ENCODE measurements at places on chromosomes 11 and 22. TPM values are rescaled to one million over a fixed set of nuclear protein-coding genes. Genes with fewer than 3 reads are reported as not detected.
A peak's percentile ranks its signal among the peaks of the same experiment; 100 is the strongest.

Gene UBQLNL
- not detected for total RNA-seq

Gene ADM
- 56.4 TPM for total RNA-seq

Gene IL17REL
- total RNA-seq, result not detected

Gene TMEM121B
- total RNA-seq, result not detected

Gene OR6T1
- total RNA-seq, result not detected

Gene GPHA2
- not detected for total RNA-seq

Gene MUC6
- total RNA-seq, result not detected

Gene GDPD4
- total RNA-seq, result not detected

Gene MMP27
- not detected for total RNA-seq

DNA sequence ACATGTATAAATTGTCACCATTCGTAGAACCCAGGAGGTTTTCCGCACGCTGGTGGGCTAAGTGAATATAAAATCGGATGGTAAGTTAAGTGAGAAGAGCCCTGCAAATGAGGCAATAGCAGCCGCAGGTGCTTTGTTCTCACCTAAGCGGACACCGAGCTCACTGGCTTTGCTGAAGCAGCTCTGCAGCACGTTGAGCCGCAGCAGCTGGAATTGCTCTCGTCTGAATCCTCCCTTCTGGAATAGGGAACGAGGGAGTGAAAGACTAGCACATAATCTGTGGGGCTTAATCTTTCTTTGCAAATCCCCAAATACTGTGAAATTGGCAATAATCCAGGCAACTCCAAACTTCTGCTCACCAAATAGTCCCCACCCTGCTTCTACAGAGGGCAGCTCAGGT is 488.1 kb downstream of the NTM start:
- DNase-seq, result no peak

GRCh38 chr22:40607506-40607905 is 29.0 kb downstream of the MRTFA start:
- no peak for DNase-seq

DNA sequence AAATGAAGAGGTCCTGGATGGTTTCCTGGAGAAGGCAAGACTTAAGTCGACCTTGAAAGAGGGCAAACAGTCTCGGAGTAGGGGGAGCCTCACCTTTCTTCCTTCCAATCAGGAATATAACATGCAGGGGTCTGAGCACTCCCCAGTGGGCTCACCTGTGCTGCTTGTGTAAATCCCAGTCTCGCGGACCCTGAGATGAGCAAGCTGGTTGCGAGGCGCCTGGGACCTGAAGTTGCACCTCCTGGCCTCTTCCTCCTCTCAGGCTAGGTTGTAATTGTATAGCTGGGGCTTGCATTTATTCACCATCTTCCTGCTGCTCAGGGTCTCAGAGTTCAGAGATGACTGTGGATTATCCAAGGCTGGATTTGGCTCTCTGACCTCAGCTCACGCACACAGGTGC is 7.5 kb upstream of the WBP2NL start:
- DNase-seq, result no peak

GRCh38 chr11:72229925-72230763 is 5.6 kb downstream of the INPPL1 start:
- DNase-seq, result no peak

GRCh38 chr11:9840460-9841004 is 176.7 kb downstream of the SWAP70 start:
- DNase-seq, result no peak

- DNase-seq, result no peak
Observed at GRCh38 chr11:43919852-43920597, 22.4 kb upstream of the C11orf96 start.

- no peak for DNase-seq
Observed at GRCh38 chr11:3201677-3202181, 16.9 kb downstream of the MRGPRG start.

GRCh38 chr11:34586488-34587281 is 34.2 kb upstream of the EHF start:
- DNase-seq, result no peak

- DNase-seq, result no peak
Observed at GRCh38 chr11:35982061-35982460, 38.2 kb downstream of the LDLRAD3 start.

DNA sequence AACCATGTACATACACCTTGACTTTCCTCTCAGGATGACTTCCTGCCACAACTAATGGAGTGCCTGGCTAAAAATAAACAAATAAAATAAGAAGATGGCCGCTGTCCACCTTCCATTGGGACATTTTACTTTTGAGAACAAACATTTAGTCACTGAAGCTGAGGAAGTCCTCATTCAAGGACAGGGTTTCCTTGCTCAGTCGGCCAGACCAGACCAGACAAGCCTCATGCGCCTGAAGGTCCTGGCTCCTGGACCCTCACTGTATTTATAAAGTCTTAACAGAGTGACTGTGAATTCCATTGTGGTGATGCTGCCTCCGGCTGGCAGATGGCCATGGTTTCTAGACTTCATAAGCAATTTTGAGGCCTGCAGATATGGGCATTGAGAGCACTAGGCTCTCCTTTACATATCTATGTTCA is 114.5 kb downstream of the MAML2 start:
- DNase-seq, result peak; percentile 92

DNA sequence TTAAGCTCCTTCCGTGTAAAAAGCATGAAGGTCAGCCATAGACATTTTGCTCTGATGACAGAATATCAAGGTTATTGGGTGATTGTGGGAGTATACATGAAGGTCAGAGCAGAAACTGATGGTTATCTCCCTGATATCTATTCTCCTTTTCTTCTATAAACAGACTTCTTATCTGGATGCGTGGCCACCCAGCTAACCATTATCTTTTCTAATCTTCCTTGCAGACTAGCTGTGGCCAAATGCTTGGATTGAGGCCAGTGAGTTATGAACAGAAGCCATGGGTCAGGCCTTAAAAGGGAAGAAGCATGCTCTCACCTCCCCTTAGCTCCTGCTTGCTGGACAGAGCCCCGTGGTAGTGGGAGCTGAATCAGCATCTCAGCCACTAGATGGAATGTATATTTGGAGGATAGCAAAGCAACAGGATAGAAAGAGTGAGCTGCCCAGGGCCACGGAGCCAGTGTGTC is 31.3 kb upstream of the LRRC55 start:
- no peak for DNase-seq

- no peak for DNase-seq
Observed at GRCh38 chr22:47388778-47389177, 626.3 kb downstream of the TBC1D22A start.

DNA sequence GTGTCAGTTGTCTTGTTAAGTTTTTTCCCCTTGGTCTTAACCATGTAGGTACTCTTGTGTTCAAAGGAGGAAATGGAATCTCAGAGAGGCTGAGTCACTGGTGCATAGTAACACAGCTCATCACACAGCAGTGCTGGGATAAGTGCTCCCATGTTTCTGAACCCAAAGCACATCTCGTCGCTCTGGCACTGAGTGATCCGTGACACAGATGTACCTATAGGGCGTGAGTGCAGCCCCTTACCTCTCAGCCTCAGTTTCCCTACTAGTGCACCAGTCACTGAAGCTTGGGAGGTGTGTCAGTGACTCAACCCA is 234.0 kb downstream of the ST3GAL4 start:
- DNase-seq, result no peak

DNA sequence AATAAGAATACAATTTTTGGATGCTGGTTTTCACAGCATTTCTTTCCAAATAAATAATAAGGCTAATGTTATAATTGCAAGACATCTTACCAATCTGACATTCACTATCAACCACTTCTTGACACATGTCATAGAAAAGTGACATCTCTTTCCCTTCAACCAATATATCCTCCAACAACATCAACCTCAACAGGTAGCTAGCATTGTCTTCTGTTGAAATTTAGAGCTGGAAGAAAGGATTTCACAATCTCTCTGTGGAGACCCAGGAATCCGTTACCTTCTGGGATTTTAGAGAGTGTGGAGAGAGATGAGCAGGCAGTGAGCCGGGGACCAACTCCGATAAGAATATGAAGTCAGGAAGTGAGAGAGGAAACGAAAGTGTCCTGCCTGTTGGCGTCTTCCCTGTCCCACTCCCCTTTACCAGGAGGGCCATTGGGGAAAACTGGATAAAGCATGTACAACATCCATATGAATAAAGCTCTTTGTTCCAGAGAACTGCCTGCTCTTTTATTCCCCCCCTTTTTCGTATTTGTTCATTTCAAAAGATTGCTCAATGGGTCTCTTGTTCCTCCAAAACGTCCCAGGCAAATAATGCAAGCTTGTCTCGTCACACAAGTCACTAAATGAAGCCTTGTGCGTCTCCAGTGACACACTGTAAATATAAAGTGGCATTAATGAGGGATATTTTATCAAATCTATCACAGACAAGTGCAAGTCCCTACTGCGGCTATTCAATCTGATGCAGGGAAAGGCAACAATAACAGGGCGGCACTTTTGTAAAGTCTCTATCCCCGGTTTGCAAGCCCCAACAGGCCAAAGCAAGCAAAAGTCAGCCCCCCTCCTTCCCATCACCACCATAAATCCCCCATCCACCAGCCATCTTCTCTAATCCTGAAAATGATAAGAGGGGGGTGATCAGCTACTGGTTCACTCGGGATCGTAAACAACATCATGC is 3.4 kb downstream of the CADM1 start:
- DNase-seq, result no peak

DNA sequence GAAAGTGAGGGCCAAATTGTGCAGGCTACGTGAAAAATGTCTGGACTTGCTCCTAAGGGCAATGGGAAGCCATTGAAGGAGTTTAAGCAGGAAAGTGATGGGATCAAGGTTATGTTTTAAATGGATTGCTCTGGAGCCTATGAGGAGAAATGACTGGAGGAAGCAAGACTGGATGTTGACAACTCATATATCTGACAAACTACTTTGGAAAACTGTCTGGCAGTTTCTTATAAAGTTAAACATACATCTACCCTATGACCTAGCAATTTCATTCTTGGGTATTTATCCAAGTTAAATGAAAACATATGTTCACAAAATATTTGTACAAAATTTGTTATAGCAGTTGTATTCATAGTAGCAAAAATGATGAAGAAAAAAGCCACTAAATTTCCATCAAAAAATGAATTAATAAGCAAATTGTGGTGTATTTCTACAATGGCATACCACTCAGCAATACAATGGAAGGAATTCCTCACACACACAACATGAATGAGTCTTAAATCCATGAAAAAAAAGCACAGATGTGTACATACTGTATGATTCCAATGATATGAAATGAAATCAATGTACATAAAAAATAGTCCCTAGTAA is 24.1 kb downstream of the FZD4 start:
- no peak for DNase-seq

- DNase-seq, result no peak
Observed at GRCh38 chr11:82007521-82007920, 726.1 kb downstream of the FAM181B start.

- no peak for DNase-seq
Observed at GRCh38 chr22:27370269-27370668, 431.3 kb downstream of the MN1 start.

GRCh38 chr11:16099343-16099900 is 256.9 kb downstream of the SOX6 start:
- no peak for DNase-seq

GRCh38 chr11:101718402-101718801 is 134.6 kb upstream of the TRPC6 start:
- DNase-seq, result peak; percentile 31

GRCh38 chr22:38455530-38456271 is 702 bp upstream of the KCNJ4 start:
- no peak for DNase-seq

- no peak for DNase-seq
Observed at GRCh38 chr22:32911503-32911902, 110.0 kb downstream of the TIMP3 start.

- no peak for DNase-seq
Observed at GRCh38 chr11:16160146-16160545, 196.2 kb downstream of the SOX6 start.

DNA sequence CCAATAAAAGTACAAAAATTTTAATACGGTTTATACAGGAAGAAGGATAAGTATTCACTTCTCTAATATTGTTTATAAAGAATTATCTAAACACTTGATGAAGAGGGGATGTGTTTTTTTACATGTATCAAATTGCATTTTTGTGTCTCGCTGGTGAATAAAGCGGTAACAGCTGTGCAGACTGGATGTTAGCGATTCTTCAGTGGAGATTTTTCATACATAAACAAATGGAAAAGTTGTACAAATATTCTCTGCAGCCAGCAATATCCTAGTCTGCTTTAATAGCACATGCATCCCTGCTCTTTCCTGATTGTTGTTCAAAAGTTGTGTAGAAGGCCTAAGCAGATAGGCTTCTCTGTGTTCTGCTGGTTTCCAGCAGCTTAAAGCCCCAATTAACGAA is 369.3 kb downstream of the SOX6 start:
- no peak for DNase-seq

GRCh38 chr11:62548545-62549335 is 2.1 kb upstream of the AHNAK start:
- no peak for DNase-seq

DNA sequence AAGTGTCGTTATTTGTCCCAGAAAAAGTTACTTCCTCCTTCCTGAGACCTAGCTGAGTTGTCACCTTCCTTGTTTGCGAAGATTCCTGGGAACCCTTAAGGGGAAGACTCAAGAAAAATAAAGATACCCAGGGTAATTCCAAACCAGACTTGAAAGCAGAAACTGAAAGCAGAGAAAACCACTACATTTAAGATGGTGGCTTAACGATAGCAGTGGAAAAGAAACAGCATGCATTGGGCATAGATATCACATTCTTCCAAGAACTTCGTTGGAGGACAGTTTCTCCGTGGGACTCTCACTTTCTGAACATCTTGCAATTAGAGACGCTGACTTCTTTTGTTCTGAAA is 89.1 kb downstream of the FAM76B start:
- DNase-seq, result no peak

GRCh38 chr11:129896062-129896461 is 684 bp upstream of the NFRKB start:
- no peak for DNase-seq

DNA sequence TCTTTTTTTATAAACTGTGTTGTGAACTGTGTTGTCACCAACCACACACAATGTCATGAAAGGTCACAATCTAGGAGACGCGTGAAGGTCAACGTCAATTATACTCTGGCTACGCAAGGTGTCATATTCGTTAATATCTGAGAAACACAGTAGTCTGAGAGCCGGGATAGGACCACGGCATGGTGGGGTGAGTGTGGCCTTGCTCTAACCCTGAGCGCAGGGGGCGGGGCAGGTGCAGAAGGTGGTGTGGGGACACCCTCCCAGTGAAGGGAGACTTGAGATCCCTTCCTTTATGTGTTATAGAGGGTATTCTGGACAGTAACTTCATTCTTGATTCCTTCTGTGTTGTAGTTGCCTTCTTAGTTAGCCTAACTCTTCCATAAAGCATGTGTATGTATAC is 883.0 kb downstream of the OPCML start:
- no peak for DNase-seq

Data from renal cortical epithelial cell (primary cell).